ENCODE measurements at places on chromosomes 4 and X. TPM values are rescaled to one million over a fixed set of nuclear protein-coding genes. Genes with fewer than 3 reads are reported as not detected.

DNA sequence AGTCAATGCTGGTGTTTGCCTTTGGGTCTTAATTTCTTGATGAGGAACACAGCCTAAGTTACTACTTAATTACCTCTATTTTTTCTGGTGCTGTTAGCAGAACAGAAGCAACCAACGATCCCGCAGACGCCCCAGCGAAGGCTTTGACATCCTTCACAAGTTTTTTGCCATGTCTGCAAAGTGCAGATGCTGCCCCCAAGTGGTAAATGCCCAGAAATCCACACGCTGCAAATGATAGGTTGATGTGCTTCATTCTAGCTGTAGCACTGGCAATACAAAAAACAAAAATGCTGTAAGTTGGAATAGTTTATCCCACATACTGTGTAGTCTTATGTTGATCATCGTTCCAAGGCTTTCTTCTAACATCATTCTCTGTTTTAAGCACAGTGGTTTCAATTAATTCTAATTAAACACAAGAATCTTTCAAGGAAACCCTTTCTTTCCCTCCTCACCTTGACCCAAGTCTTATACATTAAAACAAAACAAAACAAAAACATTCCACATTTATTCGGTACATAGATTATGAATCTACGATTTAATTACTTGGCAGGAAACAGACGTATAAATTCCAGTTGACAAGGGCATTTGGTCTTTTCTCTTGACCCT lies 1.2 kb downstream of the PNPLA4 start:
- DNase-seq, result peak; percentile 63

The UGT2B10 gene
- not detected for total RNA-seq

DNA sequence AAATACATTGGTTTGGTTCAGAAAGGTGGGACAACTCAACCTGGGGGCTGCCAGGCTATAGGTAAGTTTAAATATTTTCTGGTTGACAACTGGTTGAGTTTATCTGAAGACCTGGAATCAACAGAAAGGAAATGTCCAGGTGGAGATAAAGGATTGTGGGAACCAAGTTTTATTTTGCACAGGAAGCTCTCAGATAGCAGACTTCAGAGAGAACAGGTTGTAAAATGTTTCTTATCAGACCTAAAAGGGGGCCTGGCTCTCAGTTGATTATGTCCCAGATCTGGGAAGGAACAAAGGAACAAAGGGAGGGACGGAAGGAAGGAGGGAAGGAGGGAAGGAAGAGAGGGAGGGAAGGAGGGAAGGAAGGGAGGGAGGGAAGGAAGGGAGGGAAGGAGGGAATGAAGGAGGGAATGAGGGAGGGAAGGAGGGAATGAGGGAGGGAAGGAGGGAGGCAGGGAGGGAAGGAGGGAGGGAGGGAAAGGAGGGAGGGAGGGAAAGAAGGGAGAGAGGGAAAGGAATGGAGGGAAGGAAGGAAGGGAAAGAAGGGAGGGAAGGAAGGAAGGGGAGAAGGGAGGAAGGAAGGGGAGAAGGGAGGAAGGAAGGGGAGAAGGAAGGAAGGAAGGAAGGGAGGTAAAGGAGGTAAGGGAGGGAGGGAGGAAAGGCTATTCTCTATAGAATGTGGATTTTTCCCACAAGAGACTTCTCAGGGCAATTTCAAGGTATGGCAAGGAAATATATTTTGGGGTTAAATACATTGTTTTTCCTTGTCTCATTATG lies 186.7 kb downstream of the DHRSX start:
- no peak for DNase-seq

The TECRL gene
- 857 TPM for total RNA-seq

DNA sequence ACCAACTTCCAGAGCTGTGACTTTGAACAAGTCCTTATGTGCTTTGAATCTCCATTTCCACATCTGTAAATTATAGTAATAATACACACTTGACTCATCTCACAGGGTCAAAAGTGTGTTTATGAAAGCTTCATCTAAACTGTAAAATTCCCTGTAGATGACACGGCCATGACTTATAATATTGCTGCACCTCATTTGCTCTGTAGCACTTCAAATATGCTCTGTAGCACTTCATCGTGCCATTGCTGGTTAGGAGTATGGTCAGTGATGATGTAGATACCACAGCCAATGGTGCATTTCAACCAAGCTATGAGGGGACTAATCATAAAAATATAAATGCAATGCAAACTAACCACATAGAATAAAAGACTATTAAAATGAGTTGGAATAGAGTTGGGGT lies 318.6 kb downstream of the ANK2 start:
- DNase-seq, result no peak

The MAGEA8 gene
- not detected for total RNA-seq

- no peak for DNase-seq
Observed at GRCh38 chrX:22383988-22384387, 111.3 kb downstream of the CBLL2 start.

The G6PD gene
- 22.2 TPM for total RNA-seq

GRCh38 chr4:2797545-2798305 lies 4.8 kb downstream of the SH3BP2 start:
- no peak for DNase-seq

The CXCL3 gene
- total RNA-seq, result 0.50 TPM

GRCh38 chr4:137430171-137430570 lies 102.1 kb downstream of the PCDH18 start:
- no peak for DNase-seq

GRCh38 chr4:8586246-8586645 lies 6.1 kb downstream of the GPR78 start:
- DNase-seq, result no peak

The S100P gene
- total RNA-seq, result not detected

GRCh38 chrX:9676738-9677097 lies 88.9 kb downstream of the GPR143 start:
- no peak for DNase-seq

- DNase-seq, result no peak
Observed at GRCh38 chrX:116607776-116608175, 145.0 kb upstream of the CT83 start.

The GAGE12C gene
- not detected for total RNA-seq

GRCh38 chr4:150600812-150601445 lies 19.0 kb downstream of the MAB21L2 start:
- DNase-seq, result no peak

DNA sequence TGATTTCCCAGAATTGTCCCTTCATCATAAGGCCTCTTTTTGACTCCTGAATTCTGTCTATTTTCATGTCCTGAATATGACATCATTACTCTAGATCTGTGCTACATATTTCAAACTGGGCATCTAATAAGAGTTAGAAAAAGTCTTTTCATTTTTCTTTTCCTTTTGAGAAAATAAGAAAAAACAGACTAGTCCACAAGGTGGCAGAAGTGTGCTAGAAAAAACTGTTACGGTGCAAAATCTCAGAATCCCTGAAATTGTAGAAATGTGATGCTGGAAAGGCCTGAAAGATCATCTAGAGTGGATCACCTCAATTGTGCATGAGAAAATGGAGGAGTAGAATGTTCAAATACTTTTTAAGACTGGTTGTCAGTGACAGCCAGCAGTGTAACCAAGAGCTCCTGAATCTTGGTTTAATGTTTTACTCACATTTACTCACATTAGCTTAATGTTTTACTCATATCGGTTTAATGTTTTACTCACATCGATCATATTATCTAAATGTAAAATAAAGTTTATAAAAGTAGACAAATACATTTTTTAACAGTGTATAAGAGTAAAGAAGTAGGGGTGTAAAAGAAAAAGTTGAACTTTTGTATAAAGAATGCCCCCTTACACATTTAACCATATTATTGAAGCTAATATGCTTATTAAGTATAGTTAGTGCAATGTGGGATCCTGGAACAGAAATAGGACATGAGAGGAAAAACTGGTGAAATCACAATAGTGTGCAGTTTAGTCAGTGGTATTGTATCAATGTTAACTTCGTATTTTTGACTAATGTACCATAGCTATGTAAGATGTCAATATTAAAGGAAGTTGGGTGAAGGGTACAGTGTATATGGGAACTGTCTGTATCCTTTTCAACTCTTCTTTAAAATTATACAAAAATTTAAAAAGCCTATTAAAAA lies 15.2 kb downstream of the ASB11 start:
- DNase-seq, result no peak

GRCh38 chrX:151859481-151859880 lies 53.2 kb upstream of the MAGEA4 start:
- no peak for DNase-seq

The CRMP1 gene
- 0.50 TPM for total RNA-seq

- DNase-seq, result no peak
Observed at GRCh38 chr4:176583278-176583677, 209.4 kb downstream of the VEGFC start.

DNA sequence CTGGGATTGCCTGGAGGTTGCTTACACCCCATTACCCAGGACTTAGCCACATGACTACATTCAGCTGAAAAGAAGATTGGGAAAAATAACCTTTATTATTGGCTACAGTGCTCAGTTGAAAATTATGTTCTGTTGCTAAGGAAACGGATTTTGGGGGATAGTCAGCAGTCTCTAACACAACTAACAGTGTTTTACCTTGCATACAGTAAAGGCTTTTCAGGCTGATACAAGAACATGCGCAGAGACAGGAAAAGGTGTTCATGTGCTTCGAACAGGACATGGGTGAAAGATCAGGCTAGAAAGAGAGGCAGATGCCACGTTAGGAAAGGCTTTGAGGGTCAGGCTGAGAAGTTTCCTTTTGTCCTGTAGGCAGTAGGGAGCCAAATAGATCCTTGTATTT lies 14.8 kb upstream of the RHOH start:
- DNase-seq, result no peak

- no peak for DNase-seq
Observed at GRCh38 chr4:16065066-16065465, 18.8 kb downstream of the PROM1 start.

DNA sequence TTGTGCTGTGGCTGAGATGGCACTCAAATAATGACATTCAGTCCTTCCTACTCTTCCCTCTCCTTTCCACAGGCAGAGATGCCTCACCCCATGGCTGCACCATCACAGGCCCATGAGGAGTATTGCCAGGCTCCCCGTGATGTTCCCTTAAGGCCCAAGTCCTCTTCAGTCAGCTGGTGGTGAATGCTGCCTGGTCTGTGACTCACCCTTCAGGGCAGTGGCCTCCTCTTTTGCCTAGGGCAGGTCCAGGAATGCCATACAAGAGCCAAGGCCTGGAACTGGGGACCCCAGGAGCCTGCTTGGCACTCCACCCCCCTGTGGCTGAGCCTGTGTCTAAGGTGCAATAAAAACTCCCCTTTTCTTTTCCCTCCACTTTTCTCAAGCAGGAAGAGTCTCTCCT lies 144.2 kb upstream of the GEMIN8 start:
- DNase-seq, result no peak

The SERPINA7 gene
- not detected for total RNA-seq

The POLN gene
- 3.5 TPM for total RNA-seq

GRCh38 chr4:145552181-145552822 lies 66.9 kb upstream of the MMAA start:
- DNase-seq, result no peak

DNA sequence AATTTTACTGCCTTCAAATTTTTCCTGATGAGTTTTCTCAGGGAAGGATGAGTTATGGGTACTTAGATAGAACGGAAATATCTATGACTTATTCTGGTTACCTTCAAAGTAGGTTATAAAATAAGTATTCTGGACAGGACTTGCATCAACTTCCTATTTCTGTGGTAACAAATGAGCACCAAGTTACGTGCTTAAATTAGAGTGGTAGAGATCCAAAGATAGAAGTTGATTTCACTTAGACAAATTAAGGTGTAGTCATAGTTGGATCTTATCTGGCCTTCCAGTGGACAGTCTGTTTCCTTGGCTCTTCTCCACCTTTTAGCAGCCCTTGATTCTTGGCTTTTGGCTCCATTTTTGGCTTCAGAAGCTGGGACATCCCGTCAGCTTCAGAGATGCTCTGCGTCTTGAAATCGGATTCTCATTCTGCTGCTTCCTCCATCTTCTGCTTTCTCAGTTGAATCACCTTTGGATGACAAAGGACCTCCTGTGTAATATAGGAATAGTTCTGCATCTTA lies 109.9 kb downstream of the ZNF518B start:
- no peak for DNase-seq

DNA sequence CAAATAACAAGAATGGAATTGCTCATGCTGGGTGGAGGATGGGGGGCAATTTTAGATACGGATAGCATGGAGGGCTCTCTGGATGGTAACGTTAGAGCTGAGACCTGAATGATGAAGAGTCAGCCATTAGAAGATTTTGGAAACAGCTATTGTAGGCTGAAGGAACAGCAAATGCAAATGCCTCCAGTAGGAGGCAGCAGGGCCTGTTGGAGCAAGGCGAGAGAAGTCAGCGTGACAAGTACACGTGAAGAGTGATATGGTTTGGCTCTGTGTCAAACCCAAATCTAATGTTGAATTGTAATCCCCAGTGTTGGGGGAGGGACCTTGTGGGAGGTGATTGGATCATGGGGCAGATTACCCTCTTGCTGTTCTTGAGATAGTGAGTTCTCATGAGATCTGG lies 59.3 kb upstream of the SOD3 start:
- no peak for DNase-seq

DNA sequence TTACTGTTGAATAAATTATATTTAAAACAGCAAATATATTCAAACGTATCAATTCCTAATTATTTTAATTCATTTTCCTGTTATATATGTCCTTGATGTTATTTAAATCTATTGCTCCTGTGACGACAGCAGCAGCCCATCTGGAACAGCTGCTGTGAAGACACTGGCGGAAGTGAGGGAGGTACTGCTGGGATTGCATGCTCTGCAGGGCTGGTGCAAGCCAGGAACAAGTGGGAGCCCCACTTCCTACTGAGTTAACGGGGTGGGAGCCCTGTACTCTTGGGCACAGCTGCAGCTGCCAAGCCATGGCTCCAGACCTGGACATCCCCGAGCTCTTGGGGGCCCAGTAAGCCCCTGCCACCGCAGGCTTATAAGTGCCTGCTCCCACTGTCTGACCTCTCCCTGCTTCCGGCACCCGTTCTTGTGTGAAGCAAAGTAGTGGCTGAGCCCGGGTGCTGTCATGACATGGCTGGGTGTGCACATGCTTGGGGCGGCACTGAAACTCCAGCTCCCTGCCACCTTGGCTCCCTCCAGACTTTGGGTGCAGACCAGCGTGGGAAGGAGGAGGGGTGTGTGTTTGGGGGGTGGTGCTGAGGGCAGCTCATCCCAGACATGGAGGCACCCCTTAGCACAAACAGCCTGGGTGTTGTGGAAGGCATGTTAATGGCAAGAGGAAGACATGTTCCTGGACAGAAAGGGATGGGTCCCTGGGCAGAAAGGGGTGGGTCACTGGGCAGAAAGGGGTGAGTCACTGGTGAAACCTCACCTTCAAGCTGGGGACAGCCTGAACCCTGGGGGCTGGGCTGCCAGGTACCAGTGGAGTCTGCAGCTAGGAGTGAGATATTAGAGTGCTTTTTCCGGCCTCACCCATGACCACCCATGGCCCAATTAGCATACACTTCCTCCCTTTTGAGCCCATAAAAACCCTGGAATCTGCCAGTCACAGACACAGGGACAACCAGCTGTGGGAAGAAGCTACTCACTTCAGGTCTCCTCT lies 1981.3 kb upstream of the IGFBP7 start:
- peak; percentile 24 for DNase-seq

- DNase-seq, result peak; percentile 56
Observed at GRCh38 chr4:52957220-52957686, 95.1 kb downstream of the RASL11B start.

DNA sequence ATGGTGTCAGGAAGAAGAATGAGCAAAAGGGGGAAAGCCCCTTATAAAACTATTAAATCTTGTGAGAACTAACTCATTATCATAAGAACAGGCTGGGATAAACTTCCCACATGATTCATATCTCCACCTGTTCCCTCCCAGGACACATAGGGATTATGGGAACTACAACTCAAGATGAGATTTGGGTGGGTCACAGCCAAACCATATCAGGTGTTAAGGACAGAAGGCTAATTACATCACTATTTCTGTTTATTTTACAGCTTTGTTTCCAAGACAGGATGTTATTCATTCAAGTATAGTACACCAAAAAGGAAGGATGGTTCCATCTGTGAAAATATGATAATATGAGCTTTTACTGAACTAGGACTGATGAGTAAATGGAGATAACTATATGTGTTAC lies 63.7 kb upstream of the ARSJ start:
- DNase-seq, result no peak

The ALB gene
- not detected for total RNA-seq

Measured in right cardiac atrium (tissue), 5 donors.